ENCODE measurements at places on chromosomes 5 and 9. TPM values are rescaled to one million over a fixed set of nuclear protein-coding genes. Genes with fewer than 3 reads are reported as not detected.

The KCNV2 gene
- polyA plus RNA-seq = 0.08 TPM

The AQP7 gene
- polyA plus RNA-seq = 2.1 TPM

The ABHD17B gene
- polyA plus RNA-seq = 26.2 TPM

The FOXD4L6 gene
- polyA plus RNA-seq = not detected

The HK3 gene
- polyA plus RNA-seq = 1.6 TPM

The KCNIP1 gene
- polyA plus RNA-seq = 4.6 TPM

The MYOZ3 gene
- polyA plus RNA-seq = 14.9 TPM

The PTGES2 gene
- 38.6 TPM for polyA plus RNA-seq

The IZUMO3 gene
- not detected for polyA plus RNA-seq

The PAXX gene
- 20.9 TPM for polyA plus RNA-seq

The C9 gene
- 0.53 TPM for polyA plus RNA-seq

The SIGMAR1 gene
- polyA plus RNA-seq = 37.0 TPM

The GABRA6 gene
- not detected for polyA plus RNA-seq

The SHOC1 gene
- 0.13 TPM for polyA plus RNA-seq

The CCNI2 gene
- polyA plus RNA-seq = 1.3 TPM

The PITX1 gene
- 14.5 TPM for polyA plus RNA-seq

- DNase-seq = no peak
These were observed 130.9 kb downstream of the SUSD1 start for GRCh38 chr9:112044186-112044585.

DNA sequence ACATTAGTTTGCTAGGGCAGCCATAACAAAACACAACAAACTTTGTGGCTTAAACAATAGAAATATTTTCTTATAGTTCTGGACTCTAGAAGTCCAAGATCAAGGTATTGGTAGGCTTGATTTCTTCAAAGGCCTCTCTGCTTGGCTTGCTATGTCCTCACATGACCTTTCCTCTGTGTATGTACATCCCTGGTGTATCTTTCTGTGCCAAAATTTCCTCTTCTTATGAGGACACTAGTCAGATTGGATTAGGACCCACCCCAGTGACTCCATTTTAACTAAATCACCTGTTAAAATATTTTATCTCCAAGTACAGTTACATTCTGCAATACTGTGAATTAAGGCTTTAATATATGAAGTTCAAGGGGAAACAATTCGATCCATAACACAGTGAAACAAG is 168.9 kb upstream of the CCNH start:
- no peak for DNase-seq

- no peak for DNase-seq
These were observed 40.4 kb upstream of the RASGRF2 start for GRCh38 chr5:80919678-80920196.

DNA sequence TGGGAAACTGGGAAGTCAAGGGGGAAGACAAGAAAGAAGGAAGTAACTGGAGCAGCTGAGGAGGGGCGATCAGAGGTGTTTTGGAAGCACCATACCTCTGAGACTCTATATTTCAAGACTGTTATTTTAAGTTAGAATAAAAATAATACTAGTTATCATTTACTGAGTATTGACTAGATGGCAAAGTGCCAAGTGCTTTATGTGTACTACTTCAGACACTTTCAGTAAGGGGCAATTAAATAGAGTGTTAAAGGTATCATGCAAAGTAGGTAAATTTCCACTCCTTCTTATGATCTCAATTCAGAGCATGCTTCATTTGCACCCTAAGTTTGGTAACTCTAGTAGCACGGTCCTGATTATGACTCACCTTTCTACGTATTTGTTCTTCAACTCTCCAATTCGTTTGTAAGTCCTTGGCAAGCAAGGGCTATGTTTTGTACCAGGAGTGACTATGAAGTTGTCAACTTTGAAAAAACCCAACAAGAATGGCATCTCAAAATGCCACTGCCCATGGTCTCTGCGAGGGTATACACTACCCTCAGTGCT is 152.4 kb upstream of the RAPGEF1 start:
- no peak for DNase-seq

- DNase-seq = no peak
These were observed 100.0 kb upstream of the IFNK start for GRCh38 chr9:27423915-27424710.

- no peak for DNase-seq
These were observed 54.3 kb downstream of the TMC1 start for GRCh38 chr9:72575666-72576065.

DNA sequence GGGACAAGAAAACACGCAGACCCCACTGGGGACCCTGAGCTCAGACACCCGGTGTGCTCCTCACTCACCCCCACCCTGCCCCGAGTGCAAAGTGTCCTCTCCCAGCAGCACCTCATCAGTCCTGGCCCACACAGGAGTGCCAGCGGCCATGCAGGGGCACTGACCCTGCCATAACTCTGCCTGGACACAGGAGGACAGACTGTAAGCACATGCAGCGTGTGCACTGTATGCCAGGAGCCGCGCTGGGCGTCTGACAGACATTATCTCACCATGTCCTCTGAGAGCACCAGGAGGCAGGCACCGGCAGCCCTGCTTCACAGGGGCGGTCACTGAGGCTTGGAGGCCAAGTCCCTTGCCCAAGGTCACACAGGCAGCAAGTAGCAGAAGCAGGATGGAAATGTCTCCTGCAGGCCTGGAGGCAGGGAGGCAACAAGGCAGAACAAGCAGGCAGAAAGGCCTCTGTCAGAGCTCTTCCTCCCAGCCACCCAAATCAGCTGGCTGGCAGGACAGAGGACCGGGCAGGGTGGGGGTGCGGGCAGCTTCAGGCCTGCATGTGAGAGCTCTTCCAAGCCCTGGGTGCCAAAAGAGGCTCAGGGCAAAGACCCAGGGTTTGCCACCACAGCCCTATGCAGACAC is 8.4 kb downstream of the EEIG1 start:
- no peak for DNase-seq

- no peak for DNase-seq
These were observed 1195.3 kb upstream of the SEMA6A start for GRCh38 chr5:117769877-117770276.

GRCh38 chr9:98222885-98223691 is 30.7 kb upstream of the CORO2A start:
- no peak for DNase-seq
